Body of pancreas (tissue), 4 donors: ENCODE measurements at places on chromosomes 12 and 14.

GRCh38 chr14:100241279-100241678 lies 2.3 kb downstream of the YY1 start:
- DNase-seq, result no peak

DNA sequence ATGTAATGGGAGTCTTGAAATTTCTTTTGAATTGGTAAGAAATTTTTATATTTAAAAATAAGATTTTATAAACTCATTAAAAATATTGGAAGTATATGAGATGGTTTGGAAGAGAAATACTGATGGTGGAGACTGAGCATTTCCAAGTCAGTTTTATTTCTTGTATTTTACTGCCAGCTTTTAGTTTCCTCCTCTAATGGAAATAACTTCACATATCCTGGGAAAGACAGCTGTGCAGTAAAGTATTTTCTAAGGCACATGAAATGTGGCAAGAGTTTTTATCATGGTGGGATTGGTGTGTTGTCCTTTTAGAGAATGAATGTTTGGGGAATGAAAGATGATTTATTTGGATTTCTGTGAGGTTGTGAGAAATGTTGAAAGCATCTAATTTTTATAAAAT lies 346.9 kb upstream of the RGS6 start:
- no peak for DNase-seq

DNA sequence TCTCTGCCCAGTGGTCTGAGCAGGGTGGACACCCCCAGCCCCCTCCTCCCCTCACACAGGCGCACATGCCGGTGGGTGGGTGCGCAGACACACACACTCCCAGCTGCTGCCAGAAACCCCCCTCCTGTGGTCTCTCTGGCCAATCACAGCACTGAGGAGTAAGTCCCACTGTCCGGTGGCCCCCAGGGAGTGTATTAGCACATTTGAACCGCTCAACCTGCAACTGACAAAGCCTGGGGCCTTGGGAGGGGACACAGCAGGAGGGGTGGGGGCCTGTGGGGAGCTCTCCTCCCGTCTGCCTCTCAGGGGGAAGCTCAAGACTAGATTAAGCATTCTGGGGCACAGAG lies 11.7 kb downstream of the FIGNL2 start:
- DNase-seq, result no peak

DNA sequence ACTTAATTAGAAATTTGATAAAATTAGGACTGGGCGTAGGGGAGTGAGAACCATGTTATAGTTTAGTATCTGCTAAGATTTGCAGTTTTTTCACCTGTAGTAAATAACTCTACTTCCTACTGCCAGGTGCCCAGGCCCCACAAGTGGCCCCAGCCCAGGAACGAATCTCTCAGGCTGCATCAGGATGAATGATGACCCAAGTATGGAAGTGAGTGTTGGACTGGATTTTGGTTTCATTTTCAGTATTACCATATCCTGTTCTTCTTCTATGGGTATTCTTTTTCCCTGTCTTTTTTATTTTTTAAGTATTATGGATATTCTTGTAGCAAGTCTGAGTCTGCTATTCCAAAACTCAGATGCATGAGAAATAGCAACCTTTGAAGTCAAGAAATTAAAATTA lies 120.3 kb upstream of the BCAT1 start:
- no peak for DNase-seq

GRCh38 chr12:30047516-30048254 lies 263.9 kb upstream of the TMTC1 start:
- DNase-seq, result no peak

GRCh38 chr12:114682785-114683708 lies 928 bp downstream of the TBX3 start:
- DNase-seq, result no peak

DNA sequence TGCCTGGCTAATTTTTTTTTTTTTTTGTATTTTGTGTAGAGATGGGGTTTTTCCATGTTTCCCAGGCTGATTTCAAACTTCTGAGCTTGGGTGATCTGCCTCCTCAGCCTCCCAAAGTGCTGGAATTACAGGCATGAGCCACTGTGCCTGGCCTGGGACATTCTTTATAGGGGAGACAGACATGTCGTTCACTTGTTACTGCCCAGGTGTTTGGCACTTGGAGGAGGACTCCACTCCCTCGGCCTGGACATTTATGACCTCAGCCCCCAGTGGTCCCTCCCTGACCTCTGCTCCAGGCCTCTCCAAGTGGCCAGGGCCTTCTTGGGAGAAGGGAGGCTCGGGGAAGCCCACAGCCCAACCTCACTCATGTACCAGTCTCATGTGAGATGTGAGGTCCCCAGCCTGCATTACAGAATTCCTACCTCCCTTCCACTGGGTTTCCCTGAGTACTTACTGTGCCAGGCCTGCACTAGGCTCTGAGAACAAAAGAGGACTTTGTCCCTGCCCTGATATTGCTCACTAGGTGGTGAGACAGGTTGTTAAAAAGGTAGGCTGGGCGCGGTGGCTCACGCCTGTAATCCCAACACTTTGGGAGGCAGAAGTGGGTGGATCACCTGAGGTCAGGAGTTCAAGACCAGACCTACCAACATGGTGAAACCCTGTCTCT lies 9.7 kb upstream of the POP5 start:
- DNase-seq, result no peak

DNA sequence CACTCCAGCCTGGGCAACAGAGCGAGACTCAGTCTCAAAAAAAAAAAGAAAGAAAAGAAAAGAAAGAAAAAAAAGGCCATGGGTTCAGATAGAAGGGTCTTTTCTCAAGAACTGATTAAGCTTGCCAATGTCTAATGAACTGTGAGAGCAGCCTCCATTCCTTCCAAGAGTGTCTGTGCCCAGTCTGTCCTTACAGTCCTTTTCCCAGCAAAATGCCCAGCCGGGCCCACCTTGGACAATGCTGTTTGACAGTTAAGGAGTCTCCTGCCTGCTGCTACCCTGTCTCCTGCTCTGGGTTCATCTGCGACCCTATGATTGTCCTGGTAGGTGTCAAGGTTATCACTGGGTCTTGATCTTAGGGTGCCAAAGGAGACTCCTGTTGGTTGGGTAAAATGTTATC lies 21.4 kb downstream of the SYNE3 start:
- no peak for DNase-seq

DNA sequence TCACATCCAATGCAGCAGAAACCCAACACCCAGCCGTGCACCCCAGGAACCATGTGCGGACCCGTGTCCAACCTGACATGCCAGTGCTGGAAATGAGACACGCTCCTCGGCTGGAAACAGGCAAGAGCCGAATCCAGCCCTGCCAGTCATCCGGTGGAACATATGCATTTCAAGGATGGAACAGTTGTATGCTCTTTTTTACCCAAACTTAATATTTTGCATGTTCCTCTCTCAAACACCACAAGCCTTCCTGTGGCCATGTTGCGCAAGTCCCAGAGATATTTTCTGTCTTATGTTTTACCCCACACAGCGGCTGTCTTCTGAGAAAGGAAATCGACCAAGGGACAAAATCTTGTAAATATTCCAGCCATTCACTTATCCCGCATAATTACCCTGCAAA lies 196.9 kb downstream of the BCL11B start:
- no peak for DNase-seq

DNA sequence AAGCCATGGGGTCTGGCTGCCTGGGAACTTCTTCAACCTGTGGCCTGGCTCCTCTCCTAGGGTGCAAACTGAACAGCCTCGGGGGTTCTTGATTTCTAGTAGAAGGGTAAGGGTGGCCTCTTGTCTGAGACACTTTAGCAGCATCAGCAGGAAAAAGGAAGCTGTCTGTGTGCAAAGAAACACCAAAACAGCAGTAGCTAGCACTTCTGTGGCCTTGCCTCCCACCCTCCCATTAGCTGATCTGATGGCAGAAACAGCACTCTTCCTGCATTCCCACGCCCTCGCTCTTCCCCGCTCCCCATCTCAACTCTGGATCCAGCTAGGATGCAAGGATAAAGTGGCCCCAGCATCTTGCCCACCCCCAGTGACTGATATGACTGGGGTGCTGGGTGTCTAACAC lies 20.7 kb downstream of the SLC7A8 start:
- no peak for DNase-seq

DNA sequence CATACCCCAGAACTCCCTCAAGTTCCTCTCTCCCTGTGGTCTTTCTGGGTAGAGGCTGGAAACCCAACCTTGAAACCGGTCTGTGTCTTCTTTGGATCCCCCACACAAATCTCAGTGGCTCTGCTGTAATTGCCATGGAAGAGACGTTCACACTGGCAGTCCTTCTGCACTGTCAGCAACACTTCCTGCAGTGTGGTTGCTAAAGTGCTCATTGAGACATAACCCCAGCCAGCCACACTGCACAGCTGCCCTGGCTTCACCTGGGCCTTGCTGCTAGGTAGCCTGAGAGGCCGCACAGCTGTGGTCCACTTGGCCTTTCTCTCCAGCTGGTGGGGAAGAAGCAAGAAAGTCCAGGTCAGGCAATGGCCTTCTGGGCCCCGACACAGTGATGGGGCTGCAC lies 2.4 kb downstream of the GZMH start:
- DNase-seq, result no peak

DNA sequence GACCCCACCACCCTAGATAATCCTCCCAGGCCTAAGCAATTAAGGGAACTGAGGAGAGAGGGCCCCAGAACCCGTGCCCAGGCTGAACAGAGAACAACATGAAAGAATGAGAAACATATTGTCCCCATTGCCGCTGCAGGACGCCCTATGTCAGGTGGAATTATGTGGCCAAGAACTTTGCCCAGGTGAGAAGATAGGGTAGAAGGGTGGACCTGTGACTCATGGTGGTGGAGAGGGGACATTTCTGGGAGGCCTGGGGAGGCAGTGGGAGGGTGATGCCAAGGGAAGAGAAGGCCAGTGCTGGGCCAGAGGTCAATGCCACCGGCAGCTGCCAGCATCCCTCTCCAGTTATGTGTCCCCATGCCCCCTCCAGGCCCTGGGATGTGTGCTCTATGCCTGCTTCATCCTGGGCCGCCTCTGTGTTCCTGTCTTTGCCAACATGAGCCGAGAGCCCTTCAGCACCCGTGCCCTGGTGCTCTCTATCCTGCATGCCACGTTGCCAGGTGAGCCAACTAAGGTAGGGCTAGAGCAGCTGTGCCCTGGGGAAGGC lies 15.5 kb downstream of the SOAT2 start:
- DNase-seq, result no peak

DNA sequence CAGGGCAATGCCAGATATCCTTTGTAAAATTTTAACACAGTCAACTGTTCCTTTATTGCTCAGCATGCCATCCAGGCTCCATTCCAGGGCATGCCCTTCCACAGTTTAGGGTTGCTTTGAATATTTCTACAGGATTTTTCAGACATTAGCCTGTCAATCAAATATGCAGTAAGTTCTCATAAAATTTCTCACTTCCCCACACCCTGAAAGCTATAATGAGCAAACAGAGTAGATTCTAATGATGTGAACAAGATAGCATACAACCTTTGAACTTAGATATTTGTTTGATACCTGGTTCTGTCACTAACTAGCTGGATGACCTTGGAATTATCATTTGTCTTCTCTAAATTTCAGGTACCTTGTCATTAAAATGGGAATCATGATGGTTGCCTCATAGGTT lies 251.2 kb downstream of the SYT1 start:
- DNase-seq, result no peak

DNA sequence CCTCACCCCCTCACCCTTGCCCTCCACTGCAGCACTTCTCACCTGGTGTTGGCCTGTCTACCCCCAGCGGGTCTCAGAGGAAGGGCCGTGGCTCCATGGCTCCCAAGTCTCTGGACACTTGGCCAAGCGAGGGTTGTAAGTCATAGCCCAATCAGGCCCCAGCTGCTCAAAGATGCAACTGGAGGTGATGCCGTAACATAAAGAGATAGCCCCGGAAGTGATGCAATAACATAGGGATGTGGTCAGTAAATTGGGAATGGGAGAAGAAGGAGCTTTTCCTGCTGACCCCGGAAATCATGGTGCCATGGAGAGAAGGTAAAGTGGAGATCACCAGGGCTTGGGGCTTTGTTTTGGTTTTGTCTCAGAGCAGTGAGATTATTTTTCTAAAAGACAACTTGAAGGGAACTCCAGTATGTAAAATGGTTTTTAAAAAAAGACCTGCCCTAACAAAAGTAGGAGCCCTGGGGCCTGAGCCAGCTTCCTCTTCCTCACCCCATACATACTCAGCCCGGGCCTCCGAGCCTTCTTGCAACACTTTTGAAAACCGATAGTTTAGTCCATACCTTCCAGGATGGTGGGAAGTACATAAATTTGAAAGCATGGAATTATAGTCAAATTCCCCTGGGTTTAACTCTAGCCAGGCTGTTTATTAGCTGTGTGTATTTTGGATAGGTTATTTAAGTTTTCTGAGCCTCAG lies 212.5 kb downstream of the CRADD start:
- DNase-seq, result no peak
